ENCODE measurements at places on chromosomes 3 and 15. TPM values are rescaled to one million over a fixed set of nuclear protein-coding genes. Genes with fewer than 3 reads are reported as not detected.

DNA sequence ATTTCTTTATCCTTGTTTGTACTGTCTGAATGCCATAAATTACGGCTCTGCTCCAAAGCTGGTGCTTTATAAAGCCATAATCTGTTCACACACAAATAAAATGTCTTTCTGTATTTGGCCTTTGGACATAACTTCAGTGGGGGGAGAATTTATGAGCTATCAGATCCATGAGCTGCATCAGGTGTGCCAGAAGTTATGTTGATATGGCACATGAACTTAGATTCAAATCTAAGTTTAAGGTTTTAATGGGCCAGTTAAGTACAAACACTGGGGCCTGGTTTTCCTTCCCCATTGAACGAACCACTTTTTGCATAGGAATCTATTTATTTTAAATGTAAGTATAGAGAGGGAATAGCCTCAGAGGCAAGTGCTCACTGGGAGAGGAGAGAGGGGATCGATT lies 239.9 kb downstream of the NFKBIZ start:
- no peak for DNase-seq

- DNase-seq, result no peak
Measured at GRCh38 chr3:151562891-151563290, 102.0 kb upstream of the IGSF10 start.

- DNase-seq, result no peak
Measured at GRCh38 chr3:25707268-25707926, 42.7 kb upstream of the TOP2B start.

DNA sequence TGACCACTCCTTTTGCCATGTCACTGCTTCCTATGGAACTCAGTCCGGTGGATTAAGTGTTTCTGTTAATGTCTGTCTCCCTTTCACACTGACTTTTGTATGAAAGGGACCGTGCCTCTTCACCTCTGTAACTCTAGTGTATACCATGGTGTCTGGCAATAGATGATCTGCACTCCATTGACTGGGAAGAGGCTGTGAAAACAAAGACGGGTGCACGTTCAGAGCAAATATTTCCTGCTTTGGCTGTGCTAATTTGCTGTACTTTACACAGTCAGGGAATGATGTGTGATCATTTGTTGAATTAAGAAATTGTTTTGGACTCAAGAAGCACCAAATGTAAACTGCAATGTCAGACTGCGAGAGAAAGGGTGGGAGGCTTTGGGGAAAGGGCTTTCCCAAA lies 315.2 kb downstream of the RORA start:
- no peak for DNase-seq

- DNase-seq, result peak; percentile 74
Measured at GRCh38 chr15:40511472-40512133, 40.8 kb downstream of the CHST14 start.

DNA sequence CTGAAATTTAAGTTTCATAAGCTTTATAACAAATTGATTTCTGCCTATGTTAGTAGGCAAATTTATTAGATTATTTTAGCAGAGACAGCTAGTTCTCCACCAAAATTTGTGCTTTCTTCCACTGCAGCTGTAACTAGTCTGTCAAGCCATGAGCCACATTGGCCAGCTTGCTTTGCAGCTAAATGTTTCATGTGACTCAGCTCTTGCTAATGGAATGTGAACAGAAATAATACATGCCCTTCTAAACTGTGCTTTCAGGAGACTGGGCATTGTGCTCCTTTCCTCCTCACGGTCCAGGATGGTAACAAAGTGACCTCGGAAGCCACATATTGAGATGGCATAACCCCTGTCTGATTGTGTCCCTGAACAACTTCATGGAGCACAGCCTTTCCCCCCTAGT lies 51.3 kb upstream of the KPNA4 start:
- DNase-seq, result no peak

DNA sequence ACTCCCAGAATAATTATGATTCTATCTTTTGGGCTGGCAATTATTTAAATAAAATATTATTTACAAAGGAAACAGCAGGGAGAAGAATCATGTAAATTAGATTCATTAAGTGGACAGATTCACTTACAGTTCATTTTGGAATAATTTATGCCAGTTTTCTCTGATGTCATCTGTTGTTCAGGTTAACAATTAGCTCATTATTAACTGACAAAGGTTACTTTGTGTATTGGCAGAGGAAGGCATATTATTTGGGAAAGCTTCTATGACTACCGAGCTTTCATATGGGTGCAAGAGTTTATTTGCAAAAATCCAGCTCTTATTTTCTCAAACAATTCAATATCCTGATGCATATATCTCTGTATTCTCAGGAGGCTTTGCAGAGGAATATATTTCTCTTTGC lies 224.4 kb downstream of the CHST2 start:
- DNase-seq, result no peak

DNA sequence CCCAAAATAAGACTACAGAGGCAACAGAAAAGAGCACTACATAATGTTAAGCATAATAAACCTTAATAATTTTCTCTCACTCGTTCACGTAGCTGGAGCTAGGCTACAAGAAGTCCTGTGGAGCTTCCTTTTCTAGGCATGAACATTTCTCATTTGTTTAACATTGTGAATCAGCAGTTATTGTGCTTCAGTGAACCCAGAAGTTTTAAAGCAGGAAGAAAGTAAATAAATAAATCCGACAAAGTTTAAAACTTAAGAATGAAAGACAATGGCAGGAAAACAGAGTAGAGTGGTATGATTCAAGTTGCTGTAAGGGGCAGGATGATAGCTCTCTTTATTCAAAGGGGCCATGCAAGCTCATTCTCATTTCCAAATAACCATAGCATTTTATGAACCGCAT lies 191.8 kb downstream of the LSAMP start:
- no peak for DNase-seq

GRCh38 chr15:23483821-23484299 lies 36.8 kb upstream of the GOLGA6L2 start:
- DNase-seq, result no peak

DNA sequence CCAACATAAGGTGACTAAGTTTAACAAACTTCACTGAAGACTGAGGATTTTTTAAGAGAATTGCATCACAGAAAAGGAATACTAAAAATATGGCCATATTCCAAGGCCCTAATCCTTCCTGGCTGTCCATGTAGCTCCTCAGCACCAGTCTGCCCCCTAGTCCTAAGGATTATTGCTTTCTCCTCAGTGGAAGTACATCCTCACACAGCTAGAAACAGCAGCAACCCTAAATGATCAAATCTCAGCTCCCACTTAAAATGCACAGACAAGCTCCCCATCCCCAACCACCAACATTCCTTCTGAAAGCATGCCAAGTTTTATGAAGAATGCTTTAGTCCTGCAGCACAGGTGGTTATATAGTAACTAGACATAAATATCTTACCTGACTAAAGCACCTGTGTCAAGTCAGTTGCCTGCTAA lies 14.7 kb downstream of the ST3GAL6 start:
- DNase-seq, result no peak

GRCh38 chr3:149772861-149773260 lies 19.5 kb downstream of the ANKUB1 start:
- DNase-seq, result no peak

- no peak for DNase-seq
Measured at GRCh38 chr3:100105501-100105900, 8.8 kb downstream of the FILIP1L start.

DNA sequence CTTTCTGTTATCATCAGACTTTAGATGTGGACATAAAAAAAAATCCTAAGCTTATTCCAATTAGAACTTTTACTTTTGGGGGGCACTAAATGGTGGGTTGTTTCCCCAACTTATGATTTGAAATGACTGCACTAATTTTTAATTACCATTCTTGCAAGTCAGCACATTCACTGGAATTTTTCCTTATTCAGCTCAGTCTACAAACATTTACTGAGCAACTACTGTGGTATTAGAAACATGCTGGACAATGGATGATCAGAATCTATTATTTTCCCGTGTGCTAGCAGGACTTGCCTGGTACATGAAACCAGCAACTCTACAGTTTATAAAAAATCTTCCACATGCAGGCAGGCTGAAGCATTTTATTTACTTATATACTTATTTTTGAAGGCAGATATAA lies 273.6 kb downstream of the FOXP1 start:
- DNase-seq, result no peak

GRCh38 chr3:48187579-48188265 lies 495 bp downstream of the CDC25A start:
- DNase-seq, result peak; percentile 61

- no peak for DNase-seq
Measured at GRCh38 chr15:98776607-98777281, 128.4 kb downstream of the IGF1R start.

GRCh38 chr15:75671730-75672602 lies 24.3 kb downstream of the SNX33 start:
- DNase-seq, result no peak

DNA sequence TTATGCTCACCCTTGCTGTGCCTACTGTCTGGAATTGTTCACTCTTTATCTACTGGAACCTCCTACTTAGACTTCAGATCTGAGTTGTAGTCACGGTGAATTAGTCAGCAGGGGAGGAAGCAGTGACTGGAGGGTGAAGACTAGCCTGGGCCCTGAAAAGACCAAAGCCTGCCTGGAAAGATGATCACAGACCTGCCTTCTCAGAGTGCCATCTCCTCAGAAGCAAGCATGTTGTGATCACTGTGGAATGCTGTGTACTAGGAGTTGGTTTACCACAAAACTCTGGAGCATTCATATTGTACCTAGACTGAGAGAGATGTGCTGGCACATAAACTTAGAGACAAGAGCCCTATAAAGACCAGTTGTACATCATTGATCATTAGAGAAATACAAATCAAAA lies 100.7 kb upstream of the SCN10A start:
- DNase-seq, result no peak

GRCh38 chr3:187719628-187720336 lies 17.4 kb upstream of the RTP2 start:
- peak; percentile 43 for DNase-seq

Gene SCN5A
- polyA plus RNA-seq, result 0.11 TPM

Gene SLC22A13
- polyA plus RNA-seq, result 0.07 TPM

Gene LTK
- polyA plus RNA-seq, result 1.2 TPM

Gene PAQR9
- not detected for polyA plus RNA-seq

Gene PRTG
- 1.4 TPM for polyA plus RNA-seq

Gene RAF1
- polyA plus RNA-seq, result 52.0 TPM

Gene XCR1
- 0.08 TPM for polyA plus RNA-seq

Gene KNG1
- 0.38 TPM for polyA plus RNA-seq

Gene SOX2
- 0.84 TPM for polyA plus RNA-seq
